ENCODE measurements at places on chromosomes 2 and 18.

DNA sequence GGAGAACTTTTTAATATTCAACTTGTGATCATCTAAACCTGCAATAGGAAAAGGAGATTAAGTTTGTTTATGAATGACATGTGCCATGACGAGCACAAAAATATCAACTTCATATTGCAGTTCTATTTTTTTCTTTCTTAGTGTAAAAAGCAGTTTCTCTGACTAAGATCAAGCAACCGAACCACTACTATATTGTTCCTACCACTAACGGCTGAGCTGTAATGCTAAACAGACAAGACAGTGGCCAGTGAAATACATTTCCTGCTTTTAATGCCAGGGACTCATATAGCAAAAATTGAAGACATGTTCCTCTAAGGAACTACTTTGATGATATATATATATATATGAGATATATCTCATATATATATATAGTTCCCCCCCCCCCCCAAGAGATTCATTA, 1705.6 kb upstream of the TMEFF2 start:
- no peak for DNase-seq

GRCh38 chr2:45780541-45781463, 129.3 kb downstream of the PRKCE start:
- DNase-seq = no peak

GRCh38 chr2:172997031-172997430, 78.6 kb upstream of the MAP3K20 start:
- DNase-seq = no peak

DNA sequence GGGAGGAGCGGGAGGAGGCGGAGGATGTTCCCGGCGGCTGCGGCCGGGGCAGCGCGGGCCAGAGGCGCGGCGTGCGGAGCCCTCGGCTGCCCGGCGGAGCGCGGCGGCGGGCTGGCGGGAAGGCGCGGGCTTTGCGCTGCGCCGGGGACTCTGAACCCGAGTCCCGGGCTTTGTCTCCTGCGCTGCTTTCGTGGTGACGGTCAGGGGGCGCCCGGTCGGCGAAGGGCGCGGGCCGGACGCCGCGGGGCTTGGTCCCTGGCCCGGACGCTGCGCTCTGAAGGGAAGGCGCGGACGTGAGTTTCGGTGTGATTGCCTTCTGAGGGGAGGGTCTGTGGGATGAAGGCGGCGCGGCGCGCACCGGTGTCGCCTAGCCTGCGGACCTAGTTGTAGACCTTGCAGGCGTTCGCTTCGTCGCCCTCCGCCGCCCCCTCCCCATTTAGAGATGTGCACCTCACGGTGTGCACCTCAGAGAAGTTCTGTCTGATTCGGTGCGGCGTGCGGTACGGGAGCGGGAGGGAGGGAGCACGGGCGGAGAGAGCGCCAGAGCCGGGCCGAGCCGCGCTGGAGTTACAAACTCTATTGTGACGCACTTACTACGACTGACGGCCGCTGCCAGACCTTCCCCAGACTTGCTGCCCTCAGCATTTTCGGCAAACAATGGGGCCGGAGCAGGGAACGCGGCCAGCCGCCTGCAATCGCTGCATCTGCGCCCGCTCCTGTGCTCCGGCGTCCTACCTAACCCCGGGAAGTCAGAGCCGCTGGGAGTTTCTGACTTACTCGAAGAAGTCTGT, 2.1 kb downstream of the BCL2L11 start:
- DNase-seq = peak; percentile 71

DNA sequence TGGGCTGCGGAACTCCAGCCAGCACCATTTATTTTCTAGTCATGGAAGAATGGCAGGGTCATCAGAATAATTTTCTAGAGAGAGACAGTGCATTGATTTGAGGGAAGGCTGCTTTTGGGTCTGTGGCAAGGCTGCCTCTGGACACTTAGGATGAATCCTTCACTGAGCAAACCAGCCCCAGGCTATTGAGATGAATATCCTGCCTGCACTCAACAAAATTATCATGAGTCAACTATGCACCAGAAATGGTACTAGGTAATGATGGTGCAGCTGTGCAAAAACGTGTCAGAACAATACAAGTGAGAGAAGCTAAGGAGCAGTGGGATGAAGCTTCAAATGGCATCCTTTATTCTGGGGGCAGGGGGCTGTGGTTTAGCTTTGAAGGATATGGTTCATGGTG, 115.8 kb downstream of the SPHKAP start:
- no peak for DNase-seq

GRCh38 chr18:46411867-46412690, 244.9 kb downstream of the LOXHD1 start:
- DNase-seq = no peak

GRCh38 chr18:35038881-35039491, 2.2 kb upstream of the MAPRE2 start:
- no peak for DNase-seq

DNA sequence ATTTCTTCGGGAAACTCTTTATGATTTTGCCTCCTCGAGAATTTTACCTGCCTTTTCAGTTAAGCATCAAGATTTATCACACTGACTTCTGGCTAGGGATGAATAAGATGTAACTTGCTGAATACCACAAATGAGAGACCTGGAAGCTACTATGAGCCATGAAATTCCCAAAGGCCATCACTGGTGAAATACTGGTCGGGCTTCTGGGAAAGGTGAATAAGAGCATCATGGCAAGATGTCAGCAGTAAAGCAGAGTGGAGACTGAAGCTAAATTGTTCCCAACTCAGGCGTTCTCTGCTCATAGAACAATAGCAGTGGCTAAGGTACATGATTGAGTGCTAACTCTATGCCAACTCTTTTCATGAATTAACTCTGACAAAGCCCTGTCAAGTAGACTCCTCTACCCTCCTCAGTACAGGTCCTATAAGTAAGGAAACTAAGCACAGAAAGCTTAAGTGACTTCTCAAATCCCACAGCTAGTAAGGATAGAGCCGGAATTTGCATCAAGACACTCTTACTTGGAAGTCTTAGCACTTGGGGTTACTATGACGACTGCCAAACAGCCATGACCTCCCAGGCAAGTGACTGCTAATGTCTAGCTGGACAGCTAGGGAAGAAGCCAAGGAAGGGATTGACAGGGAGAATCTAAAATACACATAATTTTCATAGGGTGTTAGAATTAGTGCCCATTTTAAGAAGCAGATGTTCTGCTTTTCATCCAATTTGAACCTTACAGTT, 22.7 kb upstream of the DSC3 start:
- DNase-seq = no peak

DNA sequence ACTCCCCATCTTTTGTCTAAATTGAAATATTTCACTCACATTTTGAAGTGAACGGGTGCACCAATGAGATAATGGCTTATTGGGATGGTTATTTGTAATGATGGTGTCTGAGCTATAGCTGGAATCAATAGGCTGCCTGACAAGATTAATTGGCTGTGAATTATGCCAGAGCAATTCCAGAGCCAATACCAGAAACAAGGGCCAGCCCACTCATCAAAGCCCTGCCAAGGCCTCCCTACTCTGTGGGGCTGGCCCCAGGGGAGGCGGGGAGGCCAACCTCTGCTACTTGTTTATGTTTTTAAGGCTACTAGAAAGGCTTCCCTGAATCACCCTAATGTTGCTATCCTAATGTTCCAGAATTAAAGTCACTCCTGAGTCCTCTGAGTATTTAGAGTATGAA, 29.1 kb upstream of the NEMP2 start:
- DNase-seq = no peak

DNA sequence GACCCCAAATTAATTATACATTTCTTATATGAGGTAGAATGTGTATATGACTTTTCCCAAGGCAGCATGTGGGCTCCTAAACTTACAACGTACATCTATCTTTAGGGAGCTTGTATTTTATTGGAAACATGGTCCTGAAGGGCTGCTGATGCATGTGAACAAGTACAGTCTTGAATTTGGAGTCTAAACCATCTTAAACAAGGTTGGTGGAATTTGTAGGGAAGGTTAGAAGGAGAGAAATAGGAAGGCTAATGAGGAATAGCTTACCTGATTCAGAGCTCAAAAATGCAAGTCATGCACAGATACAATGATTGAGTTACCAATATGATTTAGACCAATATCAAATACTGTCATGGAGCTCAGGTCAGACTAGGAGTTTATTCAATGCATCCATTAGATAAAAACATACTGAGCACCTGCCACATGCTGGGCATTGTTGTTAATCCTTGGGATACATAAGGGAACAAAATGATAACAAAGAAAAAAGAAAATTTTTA, 458.6 kb upstream of the ETAA1 start:
- DNase-seq = no peak

DNA sequence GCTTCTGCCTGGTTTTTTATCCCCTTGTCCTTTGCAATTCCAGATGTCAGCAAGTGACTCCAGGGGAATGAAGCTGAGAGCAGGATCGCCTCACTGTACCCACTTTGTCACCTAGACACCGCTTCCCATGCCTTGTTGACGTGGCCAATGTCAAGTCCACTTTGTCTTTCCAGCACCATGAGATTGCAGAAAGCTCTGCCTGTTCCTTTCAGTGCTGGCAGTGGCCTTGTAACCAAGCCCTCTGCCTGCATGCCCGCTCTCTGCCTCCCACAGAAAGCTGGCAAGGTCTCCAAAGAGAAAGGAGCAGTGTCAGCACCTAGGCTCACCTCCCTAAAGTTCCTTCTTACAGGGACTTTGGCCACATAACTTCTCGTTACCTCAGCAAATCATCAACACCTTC, 282.2 kb upstream of the ST6GAL2 start:
- no peak for DNase-seq

GRCh38 chr2:209473930-209474419, 50.1 kb downstream of the MAP2 start:
- DNase-seq = no peak

GRCh38 chr18:75297731-75298130, 87.1 kb downstream of the TSHZ1 start:
- DNase-seq = no peak

DNA sequence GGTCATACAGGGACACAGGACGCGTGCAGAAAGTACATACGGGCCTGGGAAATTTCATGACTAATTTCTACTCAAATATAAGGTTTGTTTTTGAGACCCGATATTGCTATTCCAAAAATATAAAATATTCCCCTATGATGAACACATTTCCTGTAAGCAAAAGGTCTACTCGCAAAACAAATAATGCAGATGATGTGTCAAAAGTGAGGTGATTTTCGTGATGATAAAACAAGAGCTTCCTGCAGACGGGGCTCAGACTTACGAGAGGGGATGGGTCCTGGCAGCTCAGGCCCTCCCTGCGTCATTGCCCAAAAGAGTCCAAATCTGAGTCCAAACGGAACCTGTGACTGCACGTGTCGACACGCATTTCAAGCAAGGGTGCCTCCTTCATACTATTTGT, 62.7 kb downstream of the MBP start:
- DNase-seq = no peak

DNA sequence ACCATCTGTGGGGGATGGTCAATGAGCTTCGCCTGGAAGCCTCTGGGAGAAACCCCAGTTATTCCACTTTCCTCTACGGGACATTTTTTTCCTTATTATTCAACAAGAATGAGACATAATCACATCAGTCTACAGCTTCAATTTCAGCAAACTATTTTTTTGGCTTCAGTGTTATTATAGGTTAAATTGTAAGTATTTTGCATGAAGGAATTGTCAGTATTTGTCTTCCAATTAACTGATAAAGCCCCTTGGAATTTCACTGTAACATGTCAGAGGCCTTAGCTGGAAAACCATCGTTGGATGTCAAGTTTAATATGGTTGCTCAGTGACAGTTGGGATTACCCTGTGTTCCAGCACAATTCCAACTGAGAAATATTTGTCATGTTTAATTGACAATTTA, 480.9 kb upstream of the CHST9 start:
- no peak for DNase-seq

DNA sequence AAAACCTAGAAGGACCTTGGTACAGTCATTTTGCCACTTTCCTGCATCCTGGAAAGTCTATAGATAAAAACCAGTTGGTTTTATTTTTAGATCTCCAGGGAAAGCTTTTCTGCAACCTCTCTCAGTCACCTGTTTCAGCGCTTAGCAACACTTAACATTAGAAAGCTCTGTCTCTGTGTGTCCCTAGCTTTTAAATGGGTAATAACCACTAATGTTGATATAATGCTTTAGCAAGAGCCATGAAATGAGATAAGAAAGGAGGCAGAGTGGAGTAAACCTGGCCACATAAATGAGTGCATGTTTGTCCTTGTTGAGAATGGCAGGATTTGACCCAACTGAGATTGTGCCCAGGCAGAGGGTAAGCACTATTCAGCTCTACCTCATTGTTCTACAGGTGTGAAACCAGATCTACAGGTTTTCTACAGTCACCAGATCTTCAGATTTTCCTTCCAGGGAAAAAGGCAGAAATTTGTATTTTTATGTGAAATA, 44.8 kb downstream of the MARCHF4 start:
- no peak for DNase-seq

- DNase-seq = no peak
Measured at GRCh38 chr18:77811503-77811902, 561.9 kb downstream of the GALR1 start.

- DNase-seq = no peak
Measured at GRCh38 chr2:200443376-200443775, 66.5 kb downstream of the KCTD18 start.

DNA sequence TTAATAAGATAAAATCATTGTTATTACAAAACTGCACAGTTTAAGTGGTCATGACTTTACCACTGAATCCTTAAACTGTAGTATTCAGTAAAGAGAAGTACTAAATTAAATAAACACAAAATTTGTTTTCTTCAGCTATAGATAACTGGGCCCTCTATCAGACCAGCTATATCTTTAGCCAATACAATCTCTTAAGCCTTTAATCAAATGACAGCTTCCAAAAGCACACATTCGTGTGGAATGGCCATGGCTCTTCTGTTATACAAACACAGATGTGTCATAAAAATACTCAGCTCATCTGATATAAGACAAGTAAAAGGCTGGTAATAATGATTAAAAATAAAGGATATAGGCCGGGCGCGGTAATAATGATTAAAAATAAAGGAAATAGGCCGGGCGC, 57.6 kb upstream of the CDKL4 start:
- no peak for DNase-seq

- DNase-seq = no peak
Measured at GRCh38 chr2:236568068-236568921, 1.3 kb upstream of the ACKR3 start.

- DNase-seq = no peak
Measured at GRCh38 chr2:141767691-141768090, 363.1 kb downstream of the LRP1B start.

DNA sequence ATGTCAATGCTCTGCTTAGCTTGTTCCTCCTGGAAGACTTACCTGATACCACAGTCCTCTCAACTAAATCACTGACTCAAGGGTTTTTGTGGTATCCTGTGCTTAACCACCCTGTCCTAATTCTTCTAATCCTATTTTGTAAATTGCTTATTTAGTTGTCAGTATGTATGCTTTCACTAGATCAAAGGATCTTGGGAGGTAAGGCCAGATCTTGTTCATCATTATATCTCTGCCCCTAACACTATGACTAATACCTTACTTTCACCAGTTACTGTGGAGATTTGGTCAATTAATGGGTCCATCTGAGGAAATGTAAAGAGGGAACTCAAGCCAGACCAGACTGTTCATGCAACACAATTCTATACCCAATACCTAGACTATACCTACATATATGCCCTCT, 203.2 kb downstream of the GULP1 start:
- no peak for DNase-seq
